ENCODE measurements at places on chromosomes 13 and 19.
A peak's percentile ranks its signal among the peaks of the same experiment; 100 is the strongest.

DNA sequence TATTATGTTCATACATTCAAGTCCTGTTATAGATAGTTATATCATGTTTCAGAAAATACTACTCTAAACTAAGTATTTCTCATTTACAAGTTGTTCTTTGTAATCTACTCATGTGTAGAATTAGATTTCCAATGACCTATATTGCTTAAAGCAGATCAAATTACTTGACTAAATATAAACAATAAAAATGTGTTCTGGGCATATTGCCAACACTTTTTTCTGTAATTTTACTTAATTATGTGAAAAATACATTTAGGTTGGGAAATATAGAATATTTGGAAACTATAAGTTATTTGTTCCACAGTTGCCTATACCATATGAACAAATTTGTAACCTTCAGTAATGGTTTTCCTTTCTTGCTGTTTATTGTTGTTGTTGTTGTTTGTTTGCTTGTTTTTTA, 275.2 kb upstream of the PCDH9 start:
- DNase-seq = no peak

GRCh38 chr13:103386341-103386740, 320.1 kb upstream of the SLC10A2 start:
- peak; percentile 49 for DNase-seq

- peak; percentile 44 for DNase-seq
Observed at GRCh38 chr19:2274931-2275535, 6.9 kb downstream of the PEAK3 start.

- DNase-seq = no peak
Observed at GRCh38 chr19:5179256-5179655, 161.4 kb downstream of the PTPRS start.

DNA sequence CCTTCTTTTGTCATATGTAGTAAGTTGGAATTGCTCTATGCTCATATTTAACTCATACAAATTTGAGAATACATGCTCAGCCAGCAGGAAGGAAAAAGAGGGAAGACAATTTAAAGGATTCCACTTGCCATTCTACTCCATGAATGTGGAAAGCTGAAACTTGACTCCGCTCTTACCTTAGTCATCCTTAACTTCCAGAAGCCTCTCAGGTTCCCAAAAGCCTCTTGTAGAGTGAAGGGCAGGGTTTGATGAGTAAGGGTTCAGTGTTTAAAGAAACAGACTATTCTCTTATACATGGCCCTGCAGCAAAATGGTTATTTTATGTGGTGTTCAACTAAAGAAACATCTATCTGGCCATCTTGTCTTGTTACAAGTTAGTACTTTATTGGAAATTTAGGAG, 27.1 kb downstream of the FAM124A start:
- no peak for DNase-seq

DNA sequence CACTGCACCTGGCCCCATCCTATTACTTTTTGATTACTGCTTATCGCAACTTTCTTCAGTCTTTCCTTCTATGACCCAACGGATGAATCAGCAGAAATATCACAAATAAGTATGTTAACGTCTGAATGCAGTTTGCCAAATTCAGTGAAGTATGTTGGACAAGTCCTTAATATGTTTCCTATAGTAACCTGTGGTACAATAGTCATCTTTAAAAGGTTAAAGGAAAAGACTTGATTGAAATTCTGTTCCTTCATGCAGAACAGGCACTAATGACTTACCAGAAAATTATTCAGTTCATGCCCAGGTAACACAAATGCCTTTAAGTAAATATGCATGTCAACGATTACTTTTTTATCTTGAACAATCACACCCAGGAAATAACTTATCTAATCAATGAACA, 242.6 kb downstream of the KCTD12 start:
- DNase-seq = no peak

DNA sequence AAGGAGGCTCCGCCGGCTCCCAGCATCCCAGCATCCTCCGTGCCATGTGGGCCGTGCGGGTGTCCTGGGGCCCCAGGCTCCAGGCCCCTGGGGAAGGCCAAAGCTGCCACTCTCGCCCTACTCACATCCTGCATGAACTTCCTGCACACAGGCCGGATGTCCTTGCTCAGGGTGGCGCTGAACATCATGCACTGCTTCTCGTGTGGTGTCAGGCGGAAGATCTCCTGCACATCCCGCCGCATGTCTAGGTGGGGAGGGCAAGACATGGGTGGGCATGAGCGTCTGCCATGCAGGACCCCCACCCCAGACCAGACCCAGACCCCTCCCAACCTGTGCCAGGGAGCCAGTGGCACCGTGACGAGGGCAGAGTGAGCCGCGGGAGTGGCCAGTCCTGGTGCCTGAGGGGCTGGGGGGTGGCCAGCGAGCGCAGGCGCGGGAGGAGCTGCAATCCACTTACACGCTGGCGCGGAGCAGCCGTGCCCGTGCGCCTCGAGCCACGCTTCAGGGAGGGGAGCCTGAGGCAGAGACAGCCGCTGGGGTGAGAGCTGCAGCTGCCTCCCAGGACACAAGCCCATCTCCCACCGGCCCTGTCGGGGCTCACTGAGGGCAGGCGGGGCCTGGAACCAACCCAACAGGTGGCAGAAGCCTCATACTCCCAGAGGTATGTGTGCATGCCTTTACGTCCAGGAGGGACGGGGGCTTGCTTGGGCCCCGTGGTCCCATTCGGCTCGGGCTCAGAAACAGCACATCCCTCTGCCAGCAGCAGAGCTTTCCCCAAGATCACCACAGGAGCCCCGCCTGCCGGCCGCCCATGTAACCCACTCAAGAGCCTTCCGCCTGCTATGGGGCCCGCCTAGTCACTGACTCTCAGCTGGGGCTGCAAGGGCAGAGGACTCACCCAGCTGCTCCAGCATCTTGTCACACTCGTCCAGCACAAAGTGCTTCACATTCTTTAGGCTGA, 8.8 kb downstream of the DDX39A start:
- no peak for DNase-seq

DNA sequence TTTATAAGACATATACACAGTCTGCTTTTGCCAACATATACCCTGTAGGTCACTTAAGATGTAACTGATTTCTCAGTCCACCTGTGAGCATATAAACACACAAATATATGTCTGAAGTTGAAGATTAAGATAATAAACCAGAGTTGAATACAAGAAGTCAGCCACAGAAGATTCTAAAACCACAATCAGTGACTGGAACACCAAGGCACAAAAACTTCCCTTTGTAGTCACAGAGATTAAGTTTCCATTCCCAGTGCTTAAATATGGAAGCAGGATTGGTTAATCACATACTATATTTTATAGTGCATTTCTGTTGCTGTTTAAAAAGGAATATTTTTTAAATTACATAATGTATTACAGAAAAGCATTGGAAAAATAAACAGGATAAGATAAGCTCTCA, 39.9 kb downstream of the MTMR6 start:
- peak; percentile 8 for DNase-seq

DNA sequence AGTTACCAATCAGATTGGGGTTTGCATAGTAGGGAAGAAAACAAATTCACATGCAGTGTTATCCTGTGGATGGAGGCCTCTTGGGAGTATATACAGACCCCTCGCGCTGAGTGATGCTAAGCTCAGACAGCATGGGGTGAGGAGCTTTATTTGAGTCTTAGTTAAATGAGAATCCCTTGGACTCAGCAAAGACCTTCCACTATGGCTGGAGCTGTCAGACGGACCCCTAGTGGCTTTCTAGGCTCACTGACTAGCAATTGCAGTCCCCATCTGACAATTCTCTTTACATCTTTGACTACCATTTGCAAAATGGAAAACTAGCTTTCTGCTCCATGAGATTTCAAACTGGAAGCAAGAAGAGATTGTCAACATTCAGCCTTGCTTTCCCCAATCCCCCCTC, 90.4 kb downstream of the STOML3 start:
- DNase-seq = no peak

GRCh38 chr13:48733739-48734335, 80.1 kb downstream of the CYSLTR2 start:
- peak; percentile 13 for DNase-seq

DNA sequence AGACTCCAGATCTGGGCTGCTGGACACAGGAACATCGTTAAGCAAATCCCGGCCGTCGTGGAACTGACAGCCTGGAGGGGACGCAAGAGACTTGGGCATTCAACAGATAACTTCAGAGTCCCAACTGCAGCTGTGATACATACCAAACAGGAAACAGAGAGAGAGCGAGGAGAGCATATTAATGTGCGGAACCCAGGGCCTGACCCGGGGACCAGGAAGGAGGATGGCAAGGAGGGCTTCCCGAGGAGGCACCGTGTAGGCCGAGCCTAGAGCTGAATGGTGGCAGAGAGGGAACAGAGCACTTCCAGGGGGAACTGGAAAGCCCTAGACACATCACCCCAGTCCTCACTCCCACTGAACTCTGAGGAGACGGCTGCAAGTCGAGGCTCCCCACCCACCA, 68.1 kb downstream of the SIPA1L3 start:
- no peak for DNase-seq

DNA sequence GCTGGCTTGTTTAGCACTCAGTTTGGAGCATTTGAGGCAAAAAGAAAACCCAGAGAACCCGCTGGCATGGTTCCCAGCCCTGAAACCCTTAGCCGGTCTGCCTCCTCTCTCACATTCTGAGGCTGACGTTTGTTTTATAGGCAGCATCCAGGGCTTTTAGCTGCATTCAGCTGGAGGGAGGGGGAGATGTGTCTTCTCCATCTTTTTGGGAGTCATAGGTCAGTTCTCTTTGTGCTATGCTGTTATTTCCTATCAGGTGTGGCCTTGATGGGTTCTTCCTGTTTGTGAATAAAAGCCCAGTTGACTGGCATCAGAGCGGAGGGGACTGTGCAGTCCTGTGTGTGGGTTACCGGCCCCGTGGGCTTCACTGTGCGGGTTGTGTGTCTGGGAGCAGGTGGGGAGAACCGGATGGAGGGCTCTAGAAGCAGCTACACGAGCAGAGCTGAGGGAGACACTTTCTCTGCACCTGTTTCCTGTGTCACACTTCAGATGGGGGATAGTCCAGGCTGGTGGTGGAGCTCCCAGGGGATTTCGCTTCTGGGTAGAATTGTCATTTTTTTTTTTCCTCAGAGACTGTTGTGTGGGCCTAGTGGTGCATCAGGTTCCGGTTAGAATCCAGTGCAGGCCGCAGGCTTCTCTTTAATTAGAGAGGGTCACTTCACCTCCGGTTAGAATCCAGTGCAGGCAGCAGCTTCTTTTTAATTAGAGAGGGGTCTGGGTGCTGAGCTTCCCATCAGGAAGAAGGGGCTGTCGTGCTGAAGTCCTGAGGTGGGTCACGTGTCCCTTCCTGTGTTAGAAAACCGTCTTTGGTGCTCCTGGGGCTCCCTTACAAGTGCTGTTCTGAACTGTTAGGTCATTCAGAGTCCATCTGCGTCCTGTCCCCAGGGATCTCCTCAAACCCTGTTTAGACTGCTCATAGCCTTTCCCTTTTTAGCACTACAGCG, 69.6 kb downstream of the ARHGEF7 start:
- DNase-seq = no peak

All from RCC 7860 (cell line).